ENCODE measurements at places on chromosomes 3 and 15.

DNA sequence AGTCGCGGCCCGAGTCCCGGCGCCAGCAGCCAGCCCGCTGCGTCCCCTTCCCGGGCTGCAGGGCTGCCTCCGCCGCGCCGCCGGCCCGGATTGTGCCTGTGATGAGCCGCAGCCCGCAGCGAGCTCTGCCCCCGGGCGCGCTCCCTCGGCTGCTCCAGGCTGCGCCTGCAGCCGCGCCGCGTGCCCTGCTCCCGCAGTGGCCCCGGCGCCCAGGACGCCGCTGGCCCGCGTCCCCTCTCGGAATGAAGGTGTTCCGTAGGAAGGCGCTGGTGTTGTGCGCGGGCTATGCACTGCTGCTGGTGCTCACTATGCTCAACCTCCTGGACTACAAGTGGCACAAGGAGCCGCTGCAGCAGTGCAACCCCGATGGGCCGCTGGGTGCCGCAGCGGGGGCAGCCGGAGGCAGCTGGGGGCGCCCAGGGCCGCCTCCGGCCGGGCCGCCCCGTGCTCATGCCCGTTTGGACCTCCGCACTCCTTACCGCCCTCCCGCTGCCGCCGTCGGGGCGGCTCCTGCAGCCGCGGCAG, 1.2 kb downstream of the CHST2 start:
- DNase-seq, result peak; percentile 42

DNA sequence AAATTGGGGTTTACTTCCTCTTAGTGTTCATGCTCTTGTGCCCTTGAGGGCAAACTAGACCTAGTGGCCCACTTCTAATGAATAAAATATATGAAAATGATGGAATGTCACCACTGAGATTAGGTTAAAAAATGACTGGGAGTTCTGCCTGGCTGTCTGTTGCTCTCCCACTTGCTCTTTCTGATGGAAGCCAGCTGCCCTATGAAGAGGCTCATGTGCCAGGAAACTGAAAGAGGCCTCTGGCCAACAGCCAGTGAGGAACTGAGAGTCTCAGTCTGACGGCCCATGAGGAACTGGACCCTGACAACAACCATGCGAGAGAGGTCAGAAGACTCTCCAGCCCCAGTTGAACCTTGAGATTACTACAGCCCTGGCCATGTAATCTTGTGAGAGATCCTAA, 107.1 kb upstream of the FHIT start:
- peak; percentile 17 for DNase-seq

GRCh38 chr3:111796566-111796965, 62.5 kb upstream of the PHLDB2 start:
- DNase-seq, result no peak

- DNase-seq, result peak; percentile 35
Measured at GRCh38 chr3:152595975-152596821, 238.7 kb upstream of the P2RY1 start.

DNA sequence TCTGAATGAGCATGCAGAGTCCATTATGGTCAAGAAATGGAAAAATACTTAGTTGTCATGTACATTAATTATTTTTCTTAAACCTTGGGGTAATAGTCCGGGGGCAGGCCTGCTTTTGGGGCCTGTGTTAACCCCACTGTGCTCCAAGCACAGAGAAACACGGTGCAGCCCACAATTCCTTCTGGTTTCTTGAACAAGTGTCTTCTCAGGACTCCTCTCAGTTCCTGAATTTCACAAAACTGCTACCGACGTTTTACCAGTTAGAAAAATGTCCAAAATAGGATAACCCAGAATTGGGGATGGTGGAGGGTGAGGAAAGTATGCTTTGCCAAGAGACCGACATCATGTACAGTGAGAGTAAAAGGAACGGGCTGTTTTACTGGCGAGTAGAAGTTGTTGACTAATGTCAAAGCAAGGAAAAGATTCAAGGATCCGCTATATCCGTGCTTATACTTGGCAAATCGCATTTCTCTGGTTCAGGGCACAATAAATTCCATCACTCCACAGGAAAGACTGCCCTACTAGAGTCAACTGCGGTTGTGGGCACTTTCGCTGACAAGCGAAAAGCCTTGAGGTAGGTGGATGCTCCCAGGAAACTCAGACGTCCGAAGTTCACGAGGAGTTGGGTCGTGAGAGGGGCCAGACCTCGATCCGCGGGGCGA, 495 bp upstream of the NXPE3 start:
- DNase-seq, result no peak
